T-helper 2 cell (primary cell): ENCODE measurements at places on chromosomes 7 and 10.

- no peak for DNase-seq
These were observed 177.7 kb downstream of the ACTR3B start for GRCh38 chr7:152937282-152937681.

DNA sequence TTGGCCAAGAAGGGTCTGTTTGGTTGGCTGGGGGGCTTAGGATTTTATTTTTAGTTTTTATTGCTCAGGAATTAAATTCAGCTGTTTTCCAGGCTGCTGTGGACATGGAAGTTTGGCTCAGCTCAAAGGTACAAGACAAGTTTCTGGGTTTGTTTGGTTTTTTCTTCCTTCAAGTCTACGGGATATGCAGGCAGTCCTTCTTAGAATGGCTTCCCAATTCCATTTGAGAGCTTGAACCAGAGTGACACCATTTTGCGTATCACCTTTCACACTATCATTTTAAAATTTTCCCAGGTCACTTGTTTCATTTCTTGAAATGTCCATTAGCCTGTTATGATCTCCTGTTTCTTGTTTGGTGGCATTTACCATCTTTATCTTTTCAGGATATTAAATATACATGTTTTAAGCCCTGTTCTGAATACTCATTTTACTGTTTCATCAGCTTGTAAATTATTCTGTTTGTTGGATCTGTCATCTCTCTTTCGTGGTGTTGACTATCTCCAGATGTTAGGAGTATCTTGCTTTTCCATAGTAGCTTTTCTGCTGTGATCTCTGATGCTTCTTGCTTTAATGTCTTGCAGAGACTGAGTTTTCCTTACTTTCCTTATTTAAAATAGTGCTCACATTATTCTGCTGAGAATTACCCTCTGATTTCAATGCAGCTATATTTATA, 9.4 kb upstream of the TMEM168 start:
- no peak for DNase-seq

- no peak for DNase-seq
These were observed 284.5 kb upstream of the KLF6 start for GRCh38 chr10:4069491-4069890.

DNA sequence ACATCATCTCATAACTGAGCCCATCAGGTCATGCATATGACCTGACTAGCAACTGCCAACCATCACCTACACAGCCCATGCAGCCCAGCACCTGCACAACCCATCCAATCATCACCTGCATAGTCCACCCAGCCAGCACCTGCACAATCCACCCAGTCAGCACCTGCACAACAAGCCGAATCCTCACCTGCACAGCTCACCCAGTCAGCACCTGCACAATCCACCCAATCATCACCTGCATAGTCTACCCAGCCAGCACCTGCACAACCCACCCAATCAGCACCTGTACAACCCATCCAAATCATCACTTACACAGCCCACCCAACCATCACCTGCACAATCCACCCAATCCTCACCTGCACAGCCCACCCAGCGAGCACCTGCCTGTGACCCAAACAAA, 33.4 kb upstream of the WDFY4 start:
- DNase-seq = no peak
